ENCODE measurements at places on chromosomes 1 and 21. TPM values are rescaled to one million over a fixed set of nuclear protein-coding genes. Genes with fewer than 3 reads are reported as not detected.

PDC gene
- not detected for total RNA-seq

CRP gene
- total RNA-seq = 0.32 TPM

AIM2 gene
- total RNA-seq = 2.6 TPM

PROK1 gene
- 0.27 TPM for total RNA-seq

NIPAL3 gene
- total RNA-seq = 13.0 TPM

PDPN gene
- 19.5 TPM for total RNA-seq

RGS18 gene
- total RNA-seq = 7.1 TPM

ESRRG gene
- total RNA-seq = 0.21 TPM

ZZZ3 gene
- 40.7 TPM for total RNA-seq

RIPPLY3 gene
- not detected for total RNA-seq

GRHL3 gene
- total RNA-seq = not detected

DHCR24 gene
- 26.6 TPM for total RNA-seq

ASPM gene
- 0.42 TPM for total RNA-seq

GJA5 gene
- 59.1 TPM for total RNA-seq

LCE3D gene
- total RNA-seq = not detected

PEAR1 gene
- total RNA-seq = 32.9 TPM

TIE1 gene
- total RNA-seq = 65.3 TPM

TNFAIP8L2 gene
- 4.1 TPM for total RNA-seq

CFHR1 gene
- 1.9 TPM for total RNA-seq

OR2T33 gene
- not detected for total RNA-seq

OR2L8 gene
- total RNA-seq = not detected

LHX8 gene
- total RNA-seq = not detected

IVL gene
- total RNA-seq = not detected

TPTE gene
- total RNA-seq = not detected

SLAMF7 gene
- 2.9 TPM for total RNA-seq

TDRKH gene
- 3.7 TPM for total RNA-seq

C1orf21 gene
- total RNA-seq = 65.7 TPM

ADORA1 gene
- 2.5 TPM for total RNA-seq

PLCH2 gene
- 0.71 TPM for total RNA-seq

URB2 gene
- 6.8 TPM for total RNA-seq

WDR3 gene
- 15.2 TPM for total RNA-seq

HES5 gene
- total RNA-seq = 2.1 TPM

GDAP2 gene
- total RNA-seq = 32.8 TPM

CATSPER4 gene
- not detected for total RNA-seq

KRTAP12-2 gene
- total RNA-seq = not detected

OLFML3 gene
- 96.1 TPM for total RNA-seq

SDCCAG8 gene
- 93.4 TPM for total RNA-seq

P3H1 gene
- total RNA-seq = 37.7 TPM

APOBEC4 gene
- total RNA-seq = not detected

UTP11 gene
- total RNA-seq = 28.4 TPM

DLGAP3 gene
- 0.36 TPM for total RNA-seq

SORT1 gene
- total RNA-seq = 119 TPM

CNTN2 gene
- total RNA-seq = 1.3 TPM

LCE1A gene
- not detected for total RNA-seq

ACOT7 gene
- total RNA-seq = 12.5 TPM

ETNK2 gene
- total RNA-seq = 15.8 TPM

NUAK2 gene
- 2.5 TPM for total RNA-seq

MAGI3 gene
- total RNA-seq = 15.0 TPM

BECN2 gene
- total RNA-seq = not detected

PYHIN1 gene
- 4.7 TPM for total RNA-seq

CDCA8 gene
- total RNA-seq = 1.2 TPM

OR10J4 gene
- not detected for total RNA-seq

PADI1 gene
- total RNA-seq = not detected

UBE2U gene
- not detected for total RNA-seq

HMGN1 gene
- total RNA-seq = 77.8 TPM

HPDL gene
- not detected for total RNA-seq

SPRR2D gene
- not detected for total RNA-seq

MAEL gene
- total RNA-seq = not detected

All from aorta (tissue), 5 donors.